Vagina (tissue), 2 donors: ENCODE measurements at places on chromosomes 11 and 22.
A peak's percentile ranks its signal among the peaks of the same experiment; 100 is the strongest.

DNA sequence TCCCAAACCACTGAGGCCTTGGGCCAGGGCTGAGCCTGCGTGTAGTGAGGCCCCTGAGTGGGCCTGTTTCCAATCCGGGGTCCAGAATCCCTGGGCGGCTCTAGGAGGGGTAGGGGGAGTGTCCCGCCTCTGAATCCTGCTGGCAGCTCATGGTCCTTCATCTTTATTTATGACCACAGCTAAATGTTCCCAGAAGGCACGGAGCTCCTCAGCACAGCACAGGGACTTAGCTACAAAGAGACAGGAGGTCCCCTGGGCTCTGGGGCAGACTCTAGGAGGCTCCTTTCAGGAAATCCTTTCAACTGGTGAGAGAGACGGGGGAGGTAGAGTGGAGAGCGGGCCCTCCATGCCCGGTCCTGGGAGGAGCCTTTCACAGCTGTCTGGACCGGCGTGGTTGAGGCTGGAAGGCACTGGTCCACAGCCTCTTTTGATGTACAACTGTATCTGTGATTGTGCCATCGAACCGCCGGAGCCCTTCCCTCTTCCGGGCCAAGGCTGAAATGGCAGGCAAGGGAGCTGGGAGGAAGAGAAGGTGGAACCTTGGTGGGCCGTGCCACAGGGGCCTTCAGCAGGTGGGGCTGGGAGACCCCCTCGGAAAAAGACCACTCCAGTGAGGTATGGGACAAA, 46.8 kb downstream of the SCUBE1 start:
- no peak for DNase-seq

DNA sequence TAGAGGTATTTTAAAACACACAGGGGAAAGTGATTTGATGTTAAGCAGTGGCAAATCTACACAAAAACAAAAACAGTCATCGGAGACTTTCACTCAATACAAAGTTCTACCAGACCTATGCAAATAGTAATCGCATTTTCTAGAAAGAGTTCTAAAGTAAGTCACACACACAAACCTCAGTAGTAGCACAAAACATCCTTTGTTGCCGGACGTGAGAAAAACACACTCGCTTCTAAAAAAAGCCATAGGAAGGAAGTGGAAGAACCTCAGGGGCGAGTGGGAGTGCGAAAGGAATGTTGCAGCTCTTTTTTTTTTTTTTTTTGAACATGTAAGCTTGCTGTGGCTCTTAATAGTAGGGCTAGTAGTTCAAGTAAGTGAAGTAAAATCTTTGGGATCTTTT, 88.9 kb downstream of the MAML2 start:
- DNase-seq: no peak

GRCh38 chr22:35458547-35459422, 58.8 kb downstream of the MCM5 start:
- no peak for DNase-seq

DNA sequence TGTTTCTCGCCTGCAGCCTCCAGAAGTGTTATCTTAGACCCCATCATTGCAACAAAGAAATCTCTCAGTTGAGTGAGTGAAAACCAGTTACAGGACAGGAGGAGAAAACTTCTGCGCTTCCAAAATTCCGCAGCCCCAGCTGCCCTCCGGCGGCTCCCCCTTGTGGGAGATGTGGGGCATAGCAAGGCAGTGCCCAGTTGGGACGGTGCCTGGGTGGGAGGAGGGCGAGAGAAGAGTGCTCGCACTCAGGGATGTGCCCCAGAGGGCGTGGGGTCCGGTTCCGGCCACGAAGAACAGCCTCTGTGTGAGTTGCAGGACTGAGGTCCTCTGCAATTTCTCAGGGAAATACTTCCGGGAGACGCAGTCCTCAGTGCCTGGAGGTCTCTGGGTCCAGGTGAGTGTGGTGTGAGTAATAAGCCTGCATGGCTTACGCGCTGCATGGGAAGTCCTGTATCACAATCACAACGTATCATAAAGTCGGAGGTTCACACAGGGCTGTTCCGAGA, 87.0 kb upstream of the BLID start:
- no peak for DNase-seq

- no peak for DNase-seq
These were observed 15.1 kb upstream of the RRAS2 start for GRCh38 chr11:14373941-14374646.

- DNase-seq: no peak
These were observed 56.4 kb downstream of the NECTIN1 start for GRCh38 chr11:119672597-119672996.

DNA sequence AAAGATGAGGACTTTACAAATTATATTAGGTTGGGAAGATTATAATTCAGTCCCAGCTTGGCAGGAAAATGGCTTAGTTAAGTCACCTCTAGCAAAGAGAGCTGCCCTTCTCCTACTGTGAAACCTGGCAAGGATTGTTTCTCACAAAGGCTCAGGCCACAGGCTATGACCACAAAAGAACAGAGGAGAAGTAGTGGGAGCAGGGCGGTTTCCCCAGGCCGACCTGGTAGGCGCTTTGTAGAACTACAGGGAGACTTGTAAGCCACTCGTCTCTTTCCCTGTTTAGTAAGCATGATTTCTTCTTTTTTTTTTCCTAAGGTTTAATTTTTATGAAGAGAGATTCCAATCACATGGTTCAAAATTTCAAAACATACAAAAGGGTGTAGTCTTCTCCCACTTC, 4.6 kb downstream of the SNAP29 start:
- DNase-seq: no peak

DNA sequence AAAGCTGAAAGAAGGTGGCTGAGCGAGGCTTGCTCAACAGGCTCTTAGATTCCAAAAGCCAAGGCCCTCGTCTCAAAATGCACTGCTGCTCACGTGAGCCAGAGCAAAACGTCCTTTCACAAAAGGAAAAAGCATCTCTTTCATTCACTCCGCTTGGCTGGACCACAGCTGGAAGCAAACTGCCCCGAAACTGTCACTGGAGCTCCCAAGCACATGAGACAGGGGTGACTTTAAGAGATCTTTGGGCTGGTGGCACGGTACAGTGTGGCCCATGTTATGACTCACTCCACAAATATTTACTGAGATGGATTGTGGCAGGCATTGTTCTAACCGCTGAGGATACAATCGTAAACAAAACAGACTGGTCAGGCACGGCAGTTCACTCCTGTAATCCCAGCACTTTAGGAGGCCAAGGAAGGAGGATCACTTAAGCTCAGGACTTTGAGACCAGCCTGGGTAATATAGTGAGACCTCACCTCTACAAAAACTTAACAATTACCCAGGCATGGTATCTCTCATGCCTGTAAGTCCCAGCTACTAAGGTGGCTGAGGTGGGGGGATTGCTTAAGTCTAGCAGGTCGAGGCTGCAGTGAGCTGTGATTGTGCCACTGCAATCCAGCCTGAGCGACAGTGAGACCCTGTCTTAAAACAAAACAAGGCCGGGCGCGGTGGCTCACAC, 3.6 kb downstream of the PLA2G6 start:
- DNase-seq: no peak

DNA sequence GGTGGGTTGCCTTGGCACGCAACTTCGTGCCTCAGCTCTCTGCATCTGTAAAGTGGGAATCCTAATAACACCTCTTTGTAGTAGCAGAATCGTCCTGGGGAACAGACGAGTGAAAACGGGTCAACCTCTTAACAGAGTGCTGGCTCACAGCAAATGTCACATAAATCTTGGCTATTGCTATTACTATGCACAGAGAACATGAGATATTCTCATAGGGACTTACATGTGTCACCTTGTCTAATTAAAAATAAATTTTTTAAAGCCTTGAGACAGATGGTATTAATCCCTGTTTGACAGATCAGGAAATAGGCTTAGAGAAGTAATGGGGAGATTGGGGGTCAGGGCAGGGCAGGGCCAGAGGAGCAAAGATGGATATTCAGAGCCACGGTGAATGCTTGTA, 44.3 kb upstream of the IGSF9B start:
- DNase-seq: no peak

DNA sequence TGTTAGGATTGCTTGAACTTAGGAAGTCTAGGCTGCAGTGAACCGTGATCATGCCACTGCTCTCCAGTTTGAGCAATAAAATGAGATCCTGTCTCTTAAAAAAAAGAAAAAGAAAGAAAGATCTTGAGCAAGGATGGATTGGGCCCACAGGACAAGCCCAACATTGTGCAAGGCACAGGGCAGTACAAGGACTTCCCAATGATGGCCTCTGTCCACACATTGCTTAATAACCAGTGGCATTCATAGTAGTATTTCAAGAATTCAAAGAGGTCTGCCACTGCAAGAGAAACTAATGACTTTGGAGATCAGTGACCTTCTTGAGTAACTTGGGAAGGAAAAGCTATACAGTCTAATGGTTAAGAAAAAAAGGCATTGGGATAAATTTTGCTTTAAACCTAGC, 44.6 kb downstream of the SEZ6L start:
- DNase-seq: peak; percentile 34

DNA sequence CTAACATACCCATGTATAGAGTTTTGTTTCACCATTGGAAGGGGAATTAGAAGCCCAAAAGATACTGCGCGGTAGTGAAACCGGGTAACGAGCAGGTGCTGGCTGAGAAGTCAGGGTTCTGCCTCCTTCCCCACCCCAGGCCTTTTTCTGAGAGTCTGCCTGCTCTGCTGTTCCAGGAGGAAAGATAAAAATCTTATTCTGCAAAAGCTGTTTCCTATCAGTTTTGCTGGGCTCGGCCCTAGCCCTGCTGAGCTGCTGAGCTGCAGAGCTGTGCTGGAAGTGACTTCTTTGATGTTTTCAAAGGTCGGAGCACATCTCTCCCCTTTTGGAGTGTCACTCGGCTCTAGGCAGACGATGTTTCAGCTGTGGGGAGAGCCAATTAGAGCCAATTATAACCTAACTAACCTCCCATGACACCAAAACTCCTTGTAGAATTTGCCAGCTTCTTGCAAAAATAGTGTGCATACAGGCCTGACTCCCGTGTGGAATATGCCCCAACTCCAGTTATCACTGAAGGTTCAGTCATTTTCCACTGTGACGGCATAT, 59.4 kb downstream of the SPATA19 start:
- no peak for DNase-seq

- no peak for DNase-seq
These were observed 192.6 kb downstream of the HIPK3 start for GRCh38 chr11:33449798-33450197.

DNA sequence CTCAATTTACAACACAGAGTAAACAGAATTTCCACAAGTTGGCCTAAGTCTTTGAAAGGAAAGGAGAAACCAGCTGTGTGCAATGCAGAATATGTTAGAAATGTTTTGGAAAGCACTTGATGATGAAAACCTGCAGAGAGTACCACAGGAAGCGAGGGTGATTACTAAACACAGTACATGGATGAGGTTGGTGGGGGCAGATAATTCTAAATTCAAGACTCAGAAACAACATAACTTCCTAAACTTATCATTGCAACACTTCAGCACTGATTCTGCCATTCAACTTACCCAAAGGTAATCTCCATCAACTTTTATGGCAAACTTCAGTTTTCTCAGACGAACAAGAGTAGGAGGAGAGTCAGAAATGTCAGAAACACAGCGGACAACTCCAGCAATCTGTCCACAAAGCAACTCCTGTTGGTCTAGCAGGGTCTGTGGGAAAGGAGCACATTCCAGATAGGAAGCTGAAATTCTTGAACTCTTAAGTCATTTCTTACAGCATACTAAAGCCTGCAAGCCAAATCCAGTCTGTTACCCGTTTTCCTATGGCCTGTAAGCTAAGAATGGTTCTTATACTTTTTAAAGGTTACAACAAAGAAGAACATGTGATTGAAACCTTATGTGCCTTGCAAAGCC, 6.8 kb downstream of the HPS4 start:
- no peak for DNase-seq

DNA sequence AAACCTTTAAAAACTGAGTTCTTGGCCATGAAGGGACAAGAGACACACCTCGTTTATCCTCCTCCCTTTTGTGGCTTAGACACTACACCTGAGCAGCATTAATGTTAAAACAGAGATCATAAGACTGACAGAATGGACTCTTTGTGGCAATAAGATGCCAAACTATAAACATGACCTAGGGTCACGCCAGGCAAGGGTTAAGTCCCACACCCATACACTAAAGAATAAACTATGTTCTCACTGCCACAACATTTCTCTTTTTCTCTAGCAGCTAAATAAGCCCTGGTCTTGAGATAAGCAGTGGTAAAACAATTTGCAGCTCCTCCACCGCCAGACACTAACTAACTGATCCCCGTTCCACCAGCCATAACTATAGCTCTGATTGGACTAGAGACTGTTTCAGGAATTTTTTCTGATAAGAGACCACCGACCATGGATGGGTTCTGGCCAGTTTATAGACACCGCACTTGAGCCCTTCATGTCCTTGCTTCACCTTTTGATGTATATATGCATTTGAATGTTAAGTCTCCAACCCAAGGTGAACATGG, 4.9 kb upstream of the SLCO2B1 start:
- no peak for DNase-seq

DNA sequence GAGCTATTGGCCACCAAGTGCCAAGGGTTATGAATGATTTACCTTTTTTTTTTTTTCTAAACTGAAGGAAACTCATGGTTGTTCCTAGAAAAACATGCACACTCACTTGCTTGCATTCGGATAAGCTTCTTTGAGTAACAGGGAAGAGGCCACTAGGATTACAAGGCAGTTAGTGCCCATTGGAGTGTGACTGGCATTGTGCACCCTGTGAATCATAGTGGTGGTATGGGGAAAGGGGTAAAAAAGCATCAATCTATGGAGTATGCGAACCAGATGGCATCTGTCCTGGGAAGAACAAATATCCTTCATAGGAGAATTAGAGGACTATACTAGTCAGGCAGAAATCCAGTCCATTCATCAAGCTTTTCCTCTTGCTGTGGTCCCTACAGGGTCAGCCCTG, 24.2 kb downstream of the CD44 start:
- no peak for DNase-seq

DNA sequence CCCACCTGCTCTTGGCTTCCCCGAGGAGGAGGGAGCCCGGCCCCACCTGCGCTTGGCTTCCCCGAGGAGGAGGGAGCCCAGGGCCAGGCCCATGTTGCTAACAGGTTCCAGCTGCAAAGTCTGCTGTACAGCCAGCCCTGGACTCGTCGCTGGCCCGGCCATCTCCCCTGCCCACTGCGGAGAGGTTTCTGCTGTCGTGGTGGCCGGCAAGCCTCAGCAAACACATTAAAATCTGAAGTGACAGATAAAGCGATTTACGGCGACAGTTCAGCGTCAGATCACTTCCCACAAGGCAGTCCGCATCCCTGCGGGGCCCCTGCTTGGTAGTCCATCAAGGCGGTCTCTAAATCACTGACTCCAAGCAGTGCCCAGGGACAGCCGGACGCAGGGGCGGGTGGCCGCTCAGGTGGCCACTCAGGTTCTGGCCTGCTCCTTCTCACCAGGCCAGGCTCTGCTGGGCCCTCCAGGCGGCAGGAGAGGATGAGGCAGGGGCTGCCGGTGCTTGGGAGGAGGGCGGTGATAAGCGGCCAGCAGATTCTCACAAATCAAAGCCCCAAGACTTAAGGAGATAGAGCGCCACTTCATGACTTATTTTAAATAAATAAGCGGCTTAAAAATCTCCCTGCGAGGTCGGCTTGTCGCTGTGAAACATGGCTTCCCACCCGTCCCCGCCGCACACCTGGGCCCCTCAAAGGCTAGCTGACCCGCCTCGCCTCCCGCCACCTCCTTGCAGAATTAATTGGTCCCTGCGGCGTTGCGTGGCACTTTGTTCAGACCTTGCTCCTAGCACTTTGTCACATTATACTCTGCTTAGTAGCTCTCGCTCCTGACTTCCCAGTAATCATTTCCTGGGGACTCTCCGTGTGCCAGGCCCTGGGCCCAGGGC, 21.1 kb downstream of the MACROD1 start:
- DNase-seq: no peak

GRCh38 chr22:23553438-23553837, 26.7 kb downstream of the IGLL1 start:
- no peak for DNase-seq

- DNase-seq: no peak
These were observed 1945.3 kb upstream of the RAG2 start for GRCh38 chr11:38543311-38543710.

GRCh38 chr22:23484651-23485050, 95.4 kb downstream of the IGLL1 start:
- no peak for DNase-seq
